ENCODE measurements at places on chromosomes 3 and 15.

DNA sequence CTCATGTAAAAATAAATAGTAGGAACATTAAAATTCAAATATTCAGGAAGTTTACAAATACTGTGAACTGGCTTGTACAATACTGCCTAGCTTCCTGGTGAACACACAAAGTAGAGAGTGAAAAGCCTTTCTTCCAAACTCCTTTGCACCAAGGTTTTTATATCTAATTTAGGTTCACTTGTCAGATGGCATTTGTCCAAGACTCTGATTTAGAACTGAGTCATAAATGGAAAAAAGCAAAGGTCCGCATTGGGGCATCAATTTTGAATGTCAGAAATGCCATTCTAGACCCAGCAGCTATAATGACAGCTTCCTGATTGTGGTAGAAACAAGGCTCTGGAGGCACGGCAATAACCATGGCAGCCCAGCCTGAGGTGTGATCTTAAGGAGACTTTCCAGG lies 160.7 kb downstream of the PDE8A start:
- DNase-seq = no peak

DNA sequence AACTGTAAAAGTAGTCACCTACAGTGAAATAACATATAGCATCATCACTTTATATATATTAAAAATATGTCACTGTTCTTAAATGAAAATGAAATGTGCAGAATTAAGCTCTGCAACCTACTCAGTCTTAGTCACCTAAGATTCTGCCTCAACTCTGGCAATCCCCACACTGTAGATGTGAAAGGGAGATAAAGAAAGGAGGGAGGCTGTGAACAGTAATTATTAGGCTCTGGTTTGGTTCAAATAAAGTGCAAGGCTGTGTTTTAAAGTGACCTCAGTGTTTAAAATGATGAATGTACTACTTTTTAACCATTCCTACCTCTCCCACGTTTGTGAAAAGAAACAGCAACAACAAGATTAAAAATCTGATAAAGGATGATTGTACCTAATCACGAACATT lies 72.2 kb downstream of the ATP8B4 start:
- no peak for DNase-seq

DNA sequence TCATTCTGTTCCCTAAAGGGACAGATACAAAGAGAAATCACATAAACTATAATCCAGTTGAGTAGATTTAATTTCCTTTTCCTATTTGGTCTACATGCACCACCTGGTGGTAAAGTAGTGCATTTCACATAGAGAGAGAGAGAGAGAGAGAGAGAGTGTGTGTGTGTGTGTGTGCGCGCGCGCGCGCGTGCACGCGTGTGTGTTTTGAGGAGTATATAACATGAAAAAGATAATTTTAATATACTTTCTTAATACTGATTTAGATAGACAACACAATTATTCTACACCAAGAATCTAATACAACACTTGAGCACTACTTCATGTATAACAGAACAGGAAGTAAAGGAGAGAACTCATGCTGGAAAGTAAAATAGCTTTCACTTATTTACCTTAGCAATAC lies 1.1 kb upstream of the FGF7 start:
- DNase-seq = no peak

DNA sequence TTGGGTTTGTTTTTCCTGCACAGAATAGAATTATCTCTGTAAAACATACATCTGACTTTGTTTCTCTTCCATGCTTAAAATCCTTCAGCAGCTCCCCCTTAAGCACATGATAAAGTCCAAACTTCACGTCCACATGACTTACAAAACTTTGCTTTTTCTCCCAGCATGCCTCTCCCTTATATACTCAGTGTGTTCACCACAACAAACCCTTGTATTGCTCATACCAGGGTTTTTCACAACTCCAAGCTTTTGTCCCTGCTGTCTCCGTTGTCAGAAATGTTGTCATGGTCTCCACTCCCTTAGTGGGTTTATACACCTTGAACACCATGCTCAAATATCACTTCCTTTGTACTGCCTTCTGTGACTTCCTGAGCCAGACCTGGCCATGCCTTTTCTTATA lies 91.1 kb upstream of the MITF start:
- DNase-seq = no peak

DNA sequence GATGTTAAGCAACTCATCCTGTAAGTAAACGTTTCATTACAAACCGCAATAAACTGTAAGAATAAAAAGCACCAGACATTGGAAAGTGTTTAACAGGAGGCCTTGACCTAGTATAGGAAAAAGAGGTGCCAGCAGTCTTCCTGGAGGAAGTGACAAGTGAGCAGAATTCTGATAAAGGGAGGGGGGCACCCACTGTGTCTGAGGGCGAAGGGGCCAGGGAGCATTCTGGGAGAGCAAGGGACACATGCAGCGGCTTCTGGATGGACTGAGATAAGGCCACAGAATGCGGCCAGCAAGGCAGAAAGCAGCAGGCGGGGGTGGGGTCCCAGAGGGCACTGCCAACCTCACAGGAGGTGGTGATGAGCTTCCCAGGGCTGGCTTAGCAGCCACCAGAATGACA lies 80.2 kb downstream of the MTHFS start:
- DNase-seq = no peak
